ENCODE measurements at places on chromosomes 2 and 18.

GRCh38 chr2:112881217-112881985 lies 29.6 kb upstream of the IL37 start:
- no peak for DNase-seq

DNA sequence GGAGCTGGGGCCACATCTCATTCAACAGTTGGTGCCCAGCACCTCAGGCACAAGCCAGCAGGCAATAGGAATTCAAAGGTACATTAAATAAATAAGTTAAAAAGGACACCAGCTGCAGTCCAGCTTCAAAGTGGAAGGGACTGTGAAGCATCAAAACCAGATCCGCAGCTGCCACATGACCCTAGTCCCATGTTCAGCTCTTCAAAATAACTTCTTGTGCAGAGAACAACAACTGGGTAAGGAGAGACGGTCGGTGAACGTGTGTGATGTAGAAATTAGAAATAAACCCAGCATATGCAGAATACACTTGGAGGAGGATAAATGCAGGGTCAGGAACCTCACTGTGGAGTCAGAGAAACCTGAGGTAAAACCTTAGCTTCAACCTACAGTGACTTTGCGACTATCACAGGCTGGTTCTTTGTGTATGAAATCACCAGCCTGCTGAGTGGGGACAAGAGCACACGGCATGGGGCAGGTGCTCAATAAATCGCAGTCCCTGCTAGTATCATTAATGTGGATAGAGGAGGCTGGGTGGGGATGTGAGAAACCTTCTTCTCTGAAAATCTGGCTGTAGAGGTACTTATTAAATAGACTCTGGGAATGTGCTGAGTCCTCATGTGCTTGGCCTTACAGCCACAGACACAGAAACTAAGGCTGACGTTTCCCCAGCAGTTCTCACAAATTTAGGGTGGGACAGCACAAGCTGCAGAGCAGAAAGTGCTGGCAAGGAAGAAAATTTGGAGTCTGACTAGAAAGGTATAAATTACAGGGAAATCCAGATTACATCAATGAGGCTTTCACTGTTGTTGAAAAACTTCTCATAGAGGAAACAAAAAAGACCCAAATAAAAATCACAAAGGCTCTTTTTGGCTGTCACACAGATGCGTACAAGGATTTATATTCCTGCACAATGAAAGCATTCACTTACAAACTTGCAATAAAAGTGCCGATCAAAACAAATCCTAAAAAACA lies 20.7 kb downstream of the FBXO15 start:
- DNase-seq = no peak

- no peak for DNase-seq
Measured at GRCh38 chr18:11866764-11867163, 15.6 kb downstream of the CHMP1B start.

DNA sequence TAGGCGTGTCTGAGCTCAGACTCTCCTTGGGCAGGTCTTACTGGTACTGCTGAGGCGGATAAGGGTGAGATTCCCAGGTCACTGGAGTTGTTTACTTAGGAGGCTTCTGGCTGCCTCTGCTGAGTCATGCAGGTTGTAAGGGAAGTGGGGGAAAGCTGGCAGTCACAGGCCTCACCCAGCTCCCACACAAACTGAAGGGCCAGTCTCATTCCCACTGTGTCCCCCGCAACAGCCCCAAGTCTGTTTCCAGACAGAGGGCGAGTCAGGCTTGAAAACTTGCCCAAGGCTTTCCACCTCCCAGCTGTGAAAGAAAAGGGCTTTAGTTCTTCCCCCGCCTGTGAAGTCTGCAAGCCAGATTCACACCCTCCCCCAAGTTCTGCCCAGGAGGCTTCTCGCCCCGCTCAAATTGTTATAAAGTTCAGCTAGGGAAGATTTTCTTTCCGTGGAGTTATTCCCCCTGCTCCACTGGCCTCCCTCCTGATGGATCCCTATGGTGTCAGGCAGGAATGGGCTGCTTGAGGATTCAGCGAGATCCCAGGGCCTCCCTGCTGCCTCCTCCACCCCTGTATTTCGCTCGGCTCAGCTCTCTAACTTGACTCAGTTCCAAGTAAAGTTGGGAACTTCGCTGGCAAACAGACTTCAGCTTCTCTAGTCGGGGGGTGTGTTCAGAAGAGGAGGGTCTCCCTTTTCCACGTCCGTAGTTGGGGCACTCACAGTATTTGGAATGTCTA lies 248.6 kb downstream of the NR4A2 start:
- DNase-seq = no peak

- no peak for DNase-seq
Measured at GRCh38 chr2:117378653-117379052, 435.8 kb upstream of the DDX18 start.

- no peak for DNase-seq
Measured at GRCh38 chr2:21233194-21233593, 109.4 kb downstream of the TDRD15 start.

- DNase-seq = no peak
Measured at GRCh38 chr2:152093464-152093863, 5.4 kb downstream of the CACNB4 start.

DNA sequence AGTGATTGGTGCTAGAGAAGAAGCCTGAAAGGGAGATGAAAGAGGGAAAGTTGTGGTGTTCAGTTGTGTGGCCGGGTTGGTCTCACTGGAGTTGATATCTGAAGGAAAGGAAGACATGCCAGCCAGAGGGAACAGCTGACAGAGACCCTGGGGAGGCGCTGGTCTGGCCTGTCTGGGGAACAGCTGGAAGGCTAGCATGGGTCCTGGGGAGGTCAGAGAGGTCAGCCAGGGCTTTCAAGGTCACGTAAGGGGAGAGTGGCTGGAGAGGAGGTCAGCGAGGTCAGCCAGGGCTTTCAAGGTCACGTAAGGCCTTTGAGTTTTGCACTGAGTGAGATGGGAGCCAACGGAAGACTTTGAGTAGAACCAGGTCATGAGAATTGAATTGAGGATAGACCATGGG lies 11.0 kb downstream of the DYSF start:
- no peak for DNase-seq

DNA sequence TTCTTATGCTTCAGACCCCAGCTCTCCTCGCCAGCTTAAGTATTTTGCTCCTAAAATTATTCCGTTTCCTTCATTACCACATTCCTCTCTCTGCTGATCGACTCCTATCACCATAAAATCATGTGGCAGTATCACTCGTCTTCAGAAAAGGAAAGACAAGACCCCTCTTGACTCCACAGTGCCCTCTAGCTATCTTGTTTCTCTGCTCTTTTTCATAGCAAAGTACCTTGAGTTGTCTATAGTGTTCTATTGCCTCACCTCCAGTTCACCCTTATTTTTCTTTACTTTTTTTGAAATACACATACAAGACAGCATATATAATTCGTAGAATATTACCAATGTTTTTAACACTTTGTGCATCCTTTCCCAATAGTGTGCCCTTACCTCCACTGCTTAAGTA lies 273.2 kb upstream of the SIX3 start:
- no peak for DNase-seq

DNA sequence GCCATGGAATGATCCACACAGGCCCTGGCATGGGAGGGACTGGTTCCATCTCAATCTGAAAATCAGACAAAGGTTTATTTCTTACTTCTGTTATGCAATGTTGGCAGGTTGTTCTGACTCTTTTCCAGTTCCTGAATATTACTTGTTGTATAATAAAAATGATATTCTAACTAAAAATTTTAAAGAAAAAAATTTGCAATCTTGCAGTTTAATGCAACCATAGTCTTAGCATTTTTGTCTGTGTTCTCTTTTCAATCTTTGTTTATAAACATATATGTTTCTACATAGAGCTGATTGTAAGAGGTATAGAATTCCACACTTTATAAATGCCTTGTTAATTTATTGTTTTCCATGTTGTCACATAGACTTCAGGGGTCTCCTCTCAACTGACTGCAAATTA lies 143.4 kb downstream of the RPIA start:
- no peak for DNase-seq

GRCh38 chr2:238527565-238527964 lies 100.8 kb downstream of the ASB1 start:
- DNase-seq = no peak

DNA sequence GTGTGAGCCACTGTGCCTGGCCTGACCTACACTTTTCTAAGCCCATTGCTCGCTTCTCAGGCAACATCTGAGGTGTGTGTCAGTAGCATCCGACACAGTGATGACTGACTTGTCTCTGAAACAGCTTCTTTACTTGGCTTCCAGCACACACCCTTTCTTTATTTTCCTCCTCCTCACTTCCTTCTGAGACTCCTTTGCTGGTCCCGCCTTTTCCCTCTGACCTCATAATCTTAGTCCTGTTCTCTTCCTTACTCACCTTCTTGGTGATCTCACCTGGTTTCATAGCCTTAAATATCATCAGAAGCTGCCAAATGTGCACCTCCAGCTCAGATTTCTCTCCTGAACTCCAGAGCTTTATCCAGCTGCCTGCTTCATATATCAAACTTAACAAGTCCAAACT lies 66.6 kb upstream of the PELI1 start:
- no peak for DNase-seq

DNA sequence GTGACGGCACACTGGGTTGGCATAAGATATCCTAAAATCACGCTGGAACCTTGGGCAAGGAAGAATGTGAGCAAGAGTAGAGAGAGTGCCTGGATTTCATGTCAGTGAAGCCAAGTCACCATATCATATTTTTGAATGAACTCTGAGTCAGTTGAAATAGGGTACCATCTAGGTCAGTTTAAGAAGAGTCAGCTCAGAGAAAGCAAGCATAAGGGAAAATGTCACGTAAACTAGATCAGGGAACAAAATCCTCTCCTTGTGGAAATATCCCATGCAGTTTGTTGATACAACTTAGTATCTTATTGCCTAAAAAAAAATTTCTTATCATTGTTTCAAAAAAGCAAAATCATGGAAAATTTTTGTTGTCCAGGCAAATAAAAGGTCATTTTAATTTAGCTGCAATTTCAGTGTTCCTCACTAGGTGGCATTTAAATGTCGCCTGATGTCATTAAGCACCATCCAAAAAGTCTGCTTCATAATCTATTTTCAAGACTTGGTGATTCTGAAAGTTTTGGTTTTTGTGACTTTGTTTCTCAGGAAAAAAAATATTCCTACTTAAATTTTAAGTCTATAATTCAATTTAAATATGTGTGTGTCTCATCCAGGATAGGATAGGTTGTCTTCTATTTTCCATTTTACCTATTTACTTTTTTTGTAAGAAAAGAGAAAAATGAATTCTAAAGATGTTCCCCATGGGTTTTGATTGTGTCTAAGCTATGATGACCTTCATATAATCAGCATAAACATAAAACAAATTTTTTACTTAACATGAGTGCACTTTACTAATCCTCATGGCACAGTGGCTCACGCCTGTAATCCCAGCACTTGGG lies 19.6 kb downstream of the RSAD2 start:
- DNase-seq = no peak

DNA sequence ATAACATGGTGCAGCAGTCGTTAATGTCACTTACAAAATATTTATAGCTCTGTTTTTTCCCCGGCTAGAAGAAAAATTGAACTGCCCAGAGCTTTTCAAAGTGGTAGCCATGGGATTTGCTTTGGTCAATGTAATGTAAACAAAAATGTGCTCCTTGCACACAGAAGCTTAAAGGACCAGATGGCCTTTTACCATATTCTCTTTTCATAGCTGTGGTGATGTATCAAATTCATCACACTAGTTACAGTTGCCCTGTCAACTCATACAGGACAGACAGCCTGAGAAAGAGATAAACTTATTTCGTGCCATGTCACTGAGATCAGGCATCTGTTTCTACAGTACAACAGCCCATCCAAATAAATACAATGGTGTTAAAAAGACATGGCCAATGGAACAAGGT lies 368.1 kb upstream of the CDH19 start:
- DNase-seq = no peak

DNA sequence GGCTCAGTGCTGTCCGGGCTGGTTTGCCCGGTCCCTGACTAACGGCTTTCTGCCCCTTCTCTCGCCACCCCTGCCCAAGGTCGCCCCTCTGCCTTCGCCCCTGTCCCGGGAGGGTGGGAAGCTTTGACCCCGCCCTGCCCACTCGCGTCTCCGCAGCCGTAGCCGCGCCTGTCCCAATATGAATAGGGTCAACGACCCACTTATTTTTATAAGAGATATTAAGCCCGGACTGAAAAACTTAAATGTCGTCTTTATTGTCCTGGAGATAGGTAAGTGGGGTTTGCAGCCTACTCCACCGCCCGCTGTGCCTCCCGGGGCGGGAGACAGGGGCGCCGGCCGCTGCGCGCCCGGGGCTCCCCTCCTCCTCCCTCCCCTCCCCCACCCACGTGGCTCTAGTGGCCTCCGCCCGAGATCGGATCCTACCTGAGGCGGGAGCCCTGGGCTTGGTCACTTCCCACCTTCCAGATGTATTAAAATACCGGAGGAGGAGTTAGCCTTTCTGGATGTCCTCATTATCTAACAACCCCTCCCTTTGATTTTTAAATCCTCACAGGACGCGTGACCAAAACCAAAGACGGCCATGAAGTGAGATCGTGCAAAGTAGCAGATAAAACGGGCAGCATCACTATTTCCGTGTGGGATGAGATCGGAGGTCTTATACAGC lies 633 bp downstream of the NABP1 start:
- no peak for DNase-seq

- no peak for DNase-seq
Measured at GRCh38 chr18:67636597-67637385, 120.3 kb upstream of the DSEL start.

DNA sequence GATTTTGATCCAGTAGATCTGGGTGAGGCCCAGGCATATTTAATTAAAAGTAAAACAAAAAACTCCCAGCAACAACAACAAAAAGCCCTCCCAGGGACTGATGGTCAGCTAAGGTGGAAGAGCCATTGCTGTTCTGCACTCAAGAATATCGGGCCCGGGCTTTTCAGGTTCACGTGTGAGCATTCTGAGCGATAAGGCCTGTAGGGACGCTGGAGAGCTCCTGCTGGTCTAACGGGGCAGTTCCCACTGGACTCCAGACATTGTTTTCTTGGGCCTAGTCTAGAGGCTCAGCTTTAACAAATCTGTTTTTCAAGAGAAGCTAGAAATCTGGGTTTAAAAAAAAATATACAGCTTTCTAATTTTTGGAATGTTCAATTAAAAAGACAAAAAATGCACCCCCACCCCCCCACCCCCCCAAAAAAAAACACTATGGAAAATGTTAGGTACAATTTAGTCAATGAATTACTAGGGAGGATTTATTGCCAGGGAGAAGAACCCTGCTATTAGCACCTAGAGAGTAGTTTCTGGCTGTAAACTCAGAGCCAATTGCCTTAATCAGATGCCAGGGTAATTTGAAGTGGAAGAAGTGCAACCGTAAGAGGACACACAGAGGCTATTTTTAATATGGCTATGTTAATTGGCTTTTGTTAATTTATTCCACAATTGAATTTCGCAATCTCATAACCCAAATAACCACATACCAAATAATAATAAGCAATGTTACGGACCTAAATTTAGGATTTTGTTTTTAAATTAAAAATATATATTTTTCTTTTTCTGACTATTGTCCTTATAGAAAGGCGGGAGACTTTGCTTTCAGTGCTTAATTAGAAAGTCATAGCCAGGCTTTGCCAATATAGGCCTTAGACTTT lies 78.9 kb downstream of the MAP4K4 start:
- no peak for DNase-seq

DNA sequence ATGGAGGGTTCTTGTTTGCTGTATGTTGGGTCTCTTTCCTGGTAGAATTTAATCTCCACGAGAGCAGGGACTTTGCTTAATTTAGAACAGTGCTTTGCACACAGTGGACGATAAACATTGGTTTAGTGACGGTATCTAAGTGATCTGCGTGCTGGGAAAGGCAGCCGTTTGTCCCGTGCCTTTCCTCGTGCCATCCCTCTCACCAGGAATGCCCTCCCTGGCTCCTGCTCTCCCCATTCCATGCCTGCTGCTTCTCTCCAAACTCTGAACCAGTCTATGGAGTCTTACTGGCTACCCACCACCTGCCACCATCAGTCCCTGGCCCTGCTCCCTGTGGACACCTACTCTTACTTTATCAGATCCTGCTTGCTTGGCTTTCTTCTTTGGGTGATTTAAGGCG lies 27.3 kb upstream of the TNP1 start:
- DNase-seq = no peak
